ENCODE measurements at places on chromosomes 6 and 20.

DNA sequence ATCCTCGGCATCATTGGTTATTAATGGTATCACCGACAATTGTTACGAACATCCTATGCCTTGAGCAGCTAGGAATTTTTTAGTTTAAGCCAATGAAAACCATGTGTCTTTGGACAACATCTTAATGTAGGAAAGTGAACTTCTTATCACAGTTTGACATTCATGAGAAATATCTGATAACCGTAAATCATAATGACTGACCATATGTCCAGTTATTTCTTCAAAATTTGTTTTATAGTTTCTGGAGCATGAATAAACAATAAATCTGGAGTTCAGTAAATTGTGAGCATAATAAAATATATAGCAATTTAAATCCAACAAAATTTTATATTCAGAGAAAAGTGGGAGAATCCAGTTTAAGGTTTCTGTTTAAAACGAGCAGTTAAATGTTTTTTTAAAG is 970.1 kb upstream of the ADGRB3 start:
- DNase-seq: no peak

DNA sequence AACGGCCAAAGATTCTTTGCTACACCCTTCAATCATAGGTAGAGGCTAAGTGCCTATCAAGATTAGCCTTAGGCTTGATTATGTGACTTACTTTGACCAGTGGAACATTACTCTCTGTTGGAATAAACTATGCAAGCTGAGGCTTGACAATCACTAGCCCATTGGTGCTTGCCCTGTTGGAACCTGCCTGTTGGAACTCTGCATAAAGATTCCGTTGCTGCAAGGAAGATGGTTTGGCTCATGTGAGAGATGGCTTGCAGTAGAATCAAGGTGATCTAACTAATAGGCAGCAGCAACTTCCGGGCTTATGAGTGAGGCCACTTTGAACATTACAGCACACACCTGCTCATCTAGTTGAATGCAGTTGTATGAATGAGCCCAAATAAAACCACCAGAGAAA is 227.7 kb upstream of the TSHZ2 start:
- DNase-seq: no peak

DNA sequence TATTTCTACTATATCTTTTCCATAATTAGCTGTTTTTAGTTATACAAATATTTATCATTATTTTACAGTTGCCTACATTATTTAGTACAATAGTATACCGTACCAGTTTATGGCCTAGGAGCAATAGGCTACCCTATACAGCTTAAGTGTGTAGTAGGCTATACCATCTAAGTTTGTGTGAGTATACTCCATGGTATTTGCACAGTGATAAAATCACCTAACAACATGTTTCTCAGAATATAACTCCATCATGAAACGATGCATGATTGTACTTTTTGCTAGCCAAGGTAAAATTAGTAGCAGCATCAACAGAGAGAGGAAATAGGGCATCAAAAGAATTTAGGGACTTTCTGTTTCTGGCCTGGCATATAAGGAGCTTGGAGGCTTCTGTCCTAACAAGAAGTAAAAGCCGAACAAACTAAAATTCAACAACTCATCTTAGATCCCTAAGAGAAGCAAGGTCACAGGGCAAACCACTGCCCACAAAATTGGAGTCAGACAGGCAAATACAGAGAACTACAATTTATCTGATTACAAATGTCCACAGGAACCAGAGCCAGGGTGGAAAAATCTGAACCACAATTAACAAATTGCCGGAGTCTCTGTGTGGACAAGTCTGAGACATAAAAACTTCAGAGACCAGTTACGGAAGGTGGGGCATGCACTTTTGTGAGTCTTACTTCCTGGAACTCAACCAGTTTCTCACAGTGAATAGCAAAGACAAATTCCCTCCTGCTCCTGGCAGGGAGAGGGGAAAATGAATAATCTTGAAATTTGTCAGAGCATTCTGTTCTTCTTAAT is 671.4 kb downstream of the RFPL4B start:
- no peak for DNase-seq

GRCh38 chr20:36260316-36260715 is 24.0 kb downstream of the AAR2 start:
- DNase-seq: no peak
